ENCODE measurements at places on chromosomes 12 and 14.

DNA sequence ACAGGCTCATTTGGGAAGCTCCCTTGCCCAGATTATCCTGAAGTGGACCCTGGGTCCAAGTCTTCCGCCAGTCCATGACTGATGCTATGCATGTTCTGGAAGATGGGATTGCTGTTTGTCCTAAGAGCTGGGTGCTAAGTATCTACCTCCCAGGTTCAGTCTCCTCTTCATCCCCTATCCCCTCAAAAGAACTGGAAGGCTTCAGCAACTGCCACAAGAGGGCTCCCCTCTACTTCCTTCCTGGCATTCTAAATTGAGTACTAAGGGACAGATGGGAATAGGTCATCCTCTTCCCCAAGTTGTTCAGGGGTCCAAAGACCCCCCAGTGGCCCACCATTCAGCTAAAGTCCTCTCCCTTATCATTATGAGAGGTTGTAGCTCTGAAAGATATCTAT, 9.0 kb upstream of the FKBP11 start:
- peak; percentile 23 for DNase-seq

DNA sequence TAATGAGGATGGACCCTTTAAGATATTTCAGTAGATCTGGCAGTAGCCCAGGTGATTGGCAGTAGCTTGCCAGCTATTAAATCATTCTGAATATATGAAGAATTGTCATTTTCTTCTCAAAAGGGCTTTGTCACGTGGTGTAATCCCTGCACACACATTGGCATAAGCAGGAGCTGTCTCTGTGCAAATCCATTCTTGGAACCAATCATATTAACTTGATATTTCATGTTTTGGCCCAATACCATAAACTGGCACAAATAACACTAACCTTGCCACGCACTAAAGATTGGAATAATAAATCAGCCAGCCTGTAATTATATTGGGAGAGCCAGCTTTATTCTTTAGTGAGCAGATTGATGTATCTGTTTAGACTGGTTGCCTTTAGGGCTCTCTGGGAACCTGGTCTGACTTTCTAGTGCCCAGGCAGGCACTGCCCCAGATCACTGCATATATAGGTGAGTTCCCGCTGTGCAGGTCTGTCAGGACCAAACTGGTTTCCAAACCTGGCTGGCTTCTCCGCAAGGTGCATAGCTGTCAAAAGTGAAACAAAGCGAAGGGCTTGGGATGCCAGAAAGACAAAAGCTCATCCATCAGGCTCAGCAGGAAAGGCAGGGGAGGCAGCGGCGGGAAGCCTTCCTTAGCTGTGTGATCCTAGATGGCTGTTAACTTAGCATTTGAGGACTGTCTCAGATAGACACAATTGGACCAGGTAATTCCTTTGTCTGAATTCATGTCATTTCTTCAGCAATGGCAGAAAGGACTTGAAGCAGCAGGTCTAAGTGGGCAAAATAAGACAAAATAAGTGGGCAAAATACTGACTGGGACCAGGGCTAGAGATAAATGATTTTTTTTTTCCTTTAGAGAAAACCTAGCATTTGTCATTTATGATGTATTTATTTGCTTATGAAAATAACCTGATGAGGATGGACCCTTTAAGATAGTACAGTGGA, 128.8 kb upstream of the DYRK2 start:
- no peak for DNase-seq

- DNase-seq: peak; percentile 7
These were observed 92.8 kb downstream of the SETD3 start for GRCh38 chr14:99387880-99388279.

- DNase-seq: no peak
These were observed 27.0 kb upstream of the SLC2A14 start for GRCh38 chr12:7899755-7900154.

DNA sequence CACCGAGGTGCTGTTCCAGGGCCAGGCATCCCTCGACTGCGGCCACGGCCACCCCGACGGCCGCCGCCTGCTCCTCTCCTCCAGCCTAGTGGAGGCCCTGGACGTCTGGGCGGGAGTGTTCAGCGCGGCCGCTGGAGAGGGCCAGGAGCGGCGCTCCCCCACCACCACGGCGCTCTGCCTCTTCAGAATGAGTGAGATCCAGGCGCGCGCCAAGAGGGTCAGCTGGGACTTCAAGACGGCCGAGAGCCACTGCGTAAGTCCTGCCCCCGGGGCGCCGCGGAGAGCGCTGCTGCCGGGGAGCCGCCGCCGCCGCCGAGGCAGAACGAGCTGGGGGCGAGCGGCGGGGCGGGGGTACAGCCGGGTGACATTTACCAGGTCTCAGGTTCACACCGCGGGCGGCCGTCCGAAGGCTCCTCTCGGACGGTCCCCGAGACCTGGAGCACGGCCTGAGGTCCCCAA, 1.4 kb downstream of the PLXNC1 start:
- peak; percentile 62 for DNase-seq

DNA sequence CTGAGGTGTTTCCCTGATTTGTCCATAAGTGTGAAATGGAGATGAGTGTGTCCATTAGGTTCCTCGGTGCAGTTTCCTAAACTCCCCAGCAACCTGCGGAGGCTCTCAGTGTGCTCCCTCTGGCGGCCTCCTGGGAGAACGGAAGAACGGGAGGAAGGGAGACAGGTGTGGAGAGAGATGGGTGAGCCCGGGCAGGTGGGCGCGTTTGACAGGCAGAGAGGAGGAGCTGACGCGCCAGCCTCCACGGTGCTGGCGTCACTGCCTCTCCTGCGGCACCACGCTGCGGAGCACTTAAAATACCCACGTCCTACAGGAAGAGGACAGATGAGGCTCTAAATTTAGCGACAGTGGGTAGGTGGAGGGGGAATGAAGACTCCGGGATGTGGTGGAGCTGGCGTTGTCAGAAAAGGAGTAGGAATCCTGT, 26.8 kb upstream of the PEX5 start:
- DNase-seq: no peak

DNA sequence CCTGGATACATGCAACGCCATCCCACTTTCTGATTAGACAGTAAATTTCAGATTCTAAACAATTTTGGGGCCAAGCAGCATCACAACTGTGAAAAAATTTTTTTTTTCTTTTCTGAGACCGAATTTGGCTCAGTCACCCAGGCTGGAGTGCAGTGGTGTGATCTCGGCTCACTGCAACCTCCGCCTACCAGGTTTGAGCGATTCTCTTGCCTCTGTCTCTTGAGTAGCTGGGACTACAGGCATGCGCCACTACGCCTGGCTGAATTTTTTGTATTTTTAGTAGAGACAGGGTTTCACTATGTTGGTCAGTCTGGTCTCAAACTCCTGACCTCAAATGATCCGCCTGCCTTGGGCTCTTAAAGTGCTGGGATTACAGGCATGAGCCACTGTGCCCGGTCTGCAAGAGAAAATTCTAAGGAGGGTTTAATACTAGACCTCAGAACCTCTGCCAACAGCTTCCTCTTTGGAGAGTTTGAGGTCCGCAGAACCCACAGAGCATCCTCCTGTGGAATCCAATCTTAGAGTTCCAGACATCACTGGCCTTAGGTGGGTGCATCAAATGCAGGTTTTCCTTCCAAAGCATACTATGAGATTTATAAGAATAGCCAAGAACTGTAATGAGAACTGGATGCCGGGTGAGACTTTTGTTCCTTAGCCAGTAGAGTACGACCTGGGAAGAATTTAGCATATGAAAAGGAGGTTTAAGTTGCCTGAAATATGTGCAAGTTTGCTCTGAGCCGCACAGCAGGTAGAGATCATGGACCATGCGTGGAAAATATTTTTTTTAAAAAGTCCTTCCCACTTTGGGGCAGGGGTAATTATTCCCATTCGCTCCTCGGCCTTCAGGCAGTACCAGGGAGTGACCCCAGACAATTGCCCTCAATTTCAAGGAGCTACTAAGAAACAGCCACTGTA, 7.8 kb upstream of the PHC1 start:
- DNase-seq: no peak

DNA sequence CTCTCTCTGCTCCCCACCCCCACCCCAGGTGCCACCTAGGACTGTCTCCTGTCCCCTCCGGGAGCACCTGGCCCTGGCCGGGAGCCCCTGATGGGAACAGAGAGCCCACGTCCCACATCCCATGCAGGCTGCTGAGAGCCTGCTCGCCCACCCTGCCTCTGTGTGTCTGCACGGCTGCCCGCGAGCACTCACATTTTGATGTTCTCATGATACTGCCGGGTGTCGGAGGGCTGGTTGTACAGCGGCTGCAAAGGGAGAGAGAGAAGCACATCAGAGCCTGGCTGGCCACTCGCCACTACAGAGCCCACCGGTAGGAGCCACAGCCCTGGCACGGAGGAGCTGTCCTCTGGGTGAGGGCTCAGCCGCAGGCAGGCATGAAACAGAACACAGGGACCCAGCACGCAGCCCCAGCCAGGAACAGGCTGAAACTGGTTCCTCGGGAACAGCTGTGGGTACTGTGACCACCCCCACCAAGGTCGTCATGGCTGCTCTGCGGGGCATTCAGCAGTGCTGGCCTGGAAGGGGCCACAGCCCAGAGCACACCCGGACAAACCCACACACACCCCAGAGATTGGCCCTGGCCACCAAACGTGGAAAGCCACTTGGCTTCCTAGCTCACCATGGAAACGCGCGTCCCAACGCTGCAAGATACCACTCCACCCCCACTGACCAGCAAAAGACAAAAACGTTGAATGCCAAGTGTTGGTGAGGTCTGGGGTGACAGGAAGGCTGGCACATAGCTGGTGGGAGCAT, 117.6 kb downstream of the NCOR2 start:
- no peak for DNase-seq

GRCh38 chr14:73759183-73759713, 45.1 kb upstream of the PNMA1 start:
- DNase-seq: peak; percentile 48

DNA sequence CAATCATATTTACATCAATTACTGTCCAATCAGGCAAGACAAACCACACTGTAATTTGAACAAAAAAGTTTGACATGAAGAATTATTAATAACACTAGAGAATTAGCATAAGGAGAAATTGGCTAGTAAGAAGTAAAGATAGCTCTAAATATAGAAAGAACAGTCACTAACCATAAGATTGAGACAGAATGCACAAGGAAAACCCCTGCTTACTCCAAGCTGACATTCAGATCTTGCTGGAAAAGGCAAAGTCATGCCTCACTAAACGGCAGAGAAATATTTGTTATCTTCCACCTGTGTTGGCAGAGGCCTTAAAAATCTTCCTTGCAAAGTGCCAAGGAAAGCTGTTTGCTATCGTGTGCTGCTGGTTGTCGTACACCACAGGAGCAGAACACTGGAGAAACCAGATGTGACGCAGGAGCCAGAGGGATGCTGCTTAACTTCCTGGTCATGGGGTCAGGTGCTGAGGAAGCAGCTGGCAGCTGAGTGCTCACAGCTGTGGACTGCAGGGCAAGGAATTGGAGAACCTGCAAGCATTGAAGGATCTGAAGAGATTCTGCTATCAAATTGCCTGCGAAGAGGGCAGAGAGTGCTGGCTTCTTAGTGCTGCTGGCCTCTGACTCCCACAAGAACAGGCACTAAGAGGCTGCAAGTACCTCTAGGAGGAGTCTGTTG, 1323.3 kb downstream of the LRFN5 start:
- DNase-seq: peak; percentile 2

- no peak for DNase-seq
These were observed 210.0 kb downstream of the PPM1H start for GRCh38 chr12:62724947-62725451.

GRCh38 chr12:9793779-9794395, 33.2 kb upstream of the CD69 start:
- peak; percentile 91 for DNase-seq

- DNase-seq: peak; percentile 15
These were observed 201.9 kb upstream of the FOXN3 start for GRCh38 chr14:89618811-89619551.

- DNase-seq: no peak
These were observed 26.7 kb downstream of the RILPL1 start for GRCh38 chr12:123506843-123507236.

DNA sequence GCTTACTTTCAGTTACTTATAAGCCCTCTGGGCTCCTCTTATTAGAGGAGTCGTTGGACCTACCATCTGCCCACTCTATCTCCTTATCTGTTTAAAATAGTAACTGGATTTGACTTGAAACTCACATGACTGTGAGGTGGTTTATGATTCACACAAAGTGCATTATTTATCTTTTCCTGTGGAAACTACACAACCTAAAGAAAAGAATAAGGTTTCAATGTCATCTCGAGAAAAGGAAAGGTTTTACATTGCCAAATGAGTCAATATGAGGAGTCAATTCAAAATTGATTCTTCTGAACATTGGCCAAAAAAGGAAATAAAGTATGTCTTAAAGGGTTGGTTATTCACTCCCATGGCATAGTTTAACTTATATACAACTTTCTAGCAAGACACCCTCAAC, 225.0 kb upstream of the G2E3 start:
- DNase-seq: peak; percentile 8

- no peak for DNase-seq
These were observed 78.5 kb downstream of the ARL6IP4 start for GRCh38 chr12:123058980-123059379.

- DNase-seq: no peak
These were observed 14.8 kb downstream of the IRAK3 start for GRCh38 chr12:66203820-66204219.

GRCh38 chr12:112792743-112793142, 1.2 kb downstream of the RPH3A start:
- no peak for DNase-seq

- DNase-seq: peak; percentile 55
These were observed 1.6 kb downstream of the SCARB1 start for GRCh38 chr12:124861898-124862676.

DNA sequence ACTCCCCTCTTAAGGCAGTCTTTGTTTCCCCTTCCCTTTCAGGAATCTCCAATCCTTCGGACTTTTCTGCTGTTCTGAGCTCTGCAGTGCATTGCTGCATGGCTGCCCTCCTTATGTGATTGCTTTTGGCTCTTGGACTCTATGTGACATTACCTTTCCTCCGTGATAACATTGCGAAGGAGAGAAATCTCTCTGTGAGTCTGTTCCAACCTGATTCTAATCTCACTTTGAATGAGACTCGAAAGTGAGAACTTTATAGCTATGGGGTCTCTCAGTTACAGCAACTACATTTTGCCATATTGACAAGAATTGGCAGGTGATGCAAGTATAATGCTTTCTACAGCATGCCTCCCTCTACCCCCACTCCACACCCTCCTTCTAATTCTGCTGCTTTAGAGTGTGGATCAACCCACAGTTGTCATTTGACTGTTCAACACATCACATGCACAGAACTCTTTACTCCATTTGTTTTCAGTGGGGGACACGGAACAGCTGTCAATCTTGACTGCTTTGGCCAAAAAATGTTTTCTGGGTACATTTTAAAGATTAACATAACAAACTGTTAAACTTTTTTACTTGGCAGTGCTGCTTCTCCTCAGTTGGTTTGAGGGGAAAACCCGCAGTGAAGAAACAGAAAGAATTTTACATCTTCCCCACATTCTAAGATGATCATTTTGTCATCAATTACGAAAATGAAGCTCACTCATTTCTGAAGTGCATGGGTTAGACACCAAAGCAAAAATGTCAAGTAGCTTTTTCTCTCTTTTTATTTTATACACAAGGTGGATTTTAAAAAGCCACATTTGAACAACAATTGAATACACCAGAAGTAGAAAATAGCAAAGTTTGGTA, 125.5 kb upstream of the RMST start:
- no peak for DNase-seq

DNA sequence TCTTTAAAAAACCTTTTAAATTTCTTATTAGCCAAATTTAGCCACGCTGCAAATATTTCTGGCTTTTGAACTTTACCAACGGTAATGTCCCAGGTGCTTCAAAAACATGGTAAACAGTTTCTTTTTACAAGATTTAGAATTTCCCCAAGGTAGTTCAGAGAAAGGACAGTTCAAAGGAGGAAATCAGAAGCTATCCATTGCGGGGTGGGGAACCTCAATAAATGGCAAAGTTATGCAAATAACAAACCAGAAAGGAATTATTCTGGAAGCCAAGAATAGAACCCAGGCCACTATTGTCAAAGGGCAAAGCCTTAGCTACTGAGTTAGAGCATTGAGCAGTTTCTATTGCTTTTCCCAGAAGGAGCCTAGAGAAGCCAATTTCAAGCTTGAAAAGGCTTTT, 62.3 kb downstream of the PDE6H start:
- no peak for DNase-seq
